ENCODE measurements at places on chromosomes 6 and 20.
A peak's percentile ranks its signal among the peaks of the same experiment; 100 is the strongest.

DNA sequence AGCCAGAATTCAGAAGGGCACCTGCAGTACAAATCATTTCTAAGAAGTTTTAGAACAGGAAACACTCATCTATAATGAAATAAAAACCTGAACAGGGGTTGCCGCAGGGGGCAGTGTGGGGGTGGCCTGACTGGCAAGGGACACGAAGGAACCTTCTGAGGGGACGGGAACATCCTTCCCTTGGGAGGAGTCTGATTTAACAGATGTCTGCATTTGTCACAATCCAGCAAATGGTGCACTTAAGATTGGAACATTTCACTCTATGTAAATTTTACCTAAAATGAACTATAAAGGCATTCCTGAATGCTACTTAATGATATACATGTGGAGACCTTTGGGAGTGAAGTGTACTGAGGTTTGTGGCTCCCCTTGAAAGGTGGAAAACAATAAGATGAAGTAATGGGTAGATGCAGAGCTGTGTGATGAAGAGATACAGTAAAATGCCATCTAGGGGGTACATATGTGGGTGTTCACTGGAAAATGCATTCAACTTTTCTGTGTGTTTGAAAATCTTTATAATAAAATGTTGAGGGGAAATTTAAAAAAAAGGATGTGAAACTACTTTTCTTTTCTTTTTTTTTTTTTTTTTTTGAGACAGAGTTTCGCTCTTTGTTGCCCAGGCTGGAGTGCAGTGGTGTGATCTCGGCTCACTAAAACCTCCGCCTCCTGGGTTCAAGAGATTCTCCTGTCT, 89.5 kb downstream of the SNX5 start:
- H3K4me3 ChIP-seq: no peak overlapping the region
- H3K4me1 ChIP-seq: peaks cover 33% of the 10 kb centered on the region
- no peak overlapping the region for H3K27ac ChIP-seq
- no peaks in the 10 kb centered on the region for H3K27me3 ChIP-seq
- no peaks in the 10 kb centered on the region for H3K36me3 ChIP-seq

DNA sequence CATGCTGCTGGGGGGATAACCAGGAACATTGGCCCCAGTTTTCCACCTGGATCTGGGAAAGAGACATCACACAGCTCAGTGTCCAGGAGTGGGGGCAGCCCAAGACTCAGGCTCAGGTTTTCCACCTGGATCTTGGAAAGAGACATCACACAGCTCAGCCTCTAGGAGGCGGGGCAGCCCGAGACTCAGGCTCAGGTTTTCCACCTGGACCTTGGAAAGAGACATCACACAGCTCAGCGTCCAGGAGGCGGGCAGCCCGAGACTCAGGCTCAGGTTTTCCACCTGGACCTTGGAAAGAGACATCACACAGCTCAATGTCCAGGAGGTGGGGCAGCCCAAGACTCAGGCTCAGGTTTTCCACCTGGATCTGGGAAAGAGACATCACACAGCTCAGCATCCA, 361.6 kb downstream of the THBS2 start:
- H3K4me1 ChIP-seq: no peaks in the 10 kb centered on the region
- DNase-seq: no peak
- H3K36me3 ChIP-seq: no peaks in the 10 kb centered on the region
- no peak overlapping the region for H3K27ac ChIP-seq
- H3K4me3 ChIP-seq: no peak overlapping the region
- H3K27me3 ChIP-seq: peaks cover 5% of the 10 kb centered on the region

DNA sequence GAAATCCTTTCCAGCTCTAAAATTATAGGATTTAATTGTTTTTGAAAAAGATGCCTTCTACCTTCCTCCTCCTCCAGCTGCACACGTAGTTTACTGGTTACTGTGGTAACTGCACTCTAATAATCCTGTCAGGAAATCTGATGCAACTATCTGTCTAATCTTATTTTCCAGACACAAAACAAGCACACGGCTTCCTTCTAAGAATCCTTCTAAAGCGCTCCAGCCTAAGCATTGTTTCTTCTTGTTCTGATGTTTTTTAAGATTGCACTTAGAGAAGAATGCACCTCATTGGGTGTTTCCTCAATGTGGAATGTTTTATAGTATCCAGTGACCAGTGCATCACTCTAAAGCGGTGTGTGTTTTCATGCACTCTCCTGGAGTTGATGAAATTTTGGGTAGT, 63.6 kb downstream of the CARMIL1 start:
- no peak overlapping the region for H3K27ac ChIP-seq
- no peaks in the 10 kb centered on the region for H3K4me1 ChIP-seq
- no peaks in the 10 kb centered on the region for H3K36me3 ChIP-seq
- no peaks in the 10 kb centered on the region for H3K27me3 ChIP-seq
- H3K4me3 ChIP-seq: no peak overlapping the region

- no peak overlapping the region for H3K4me3 ChIP-seq
- no peaks in the 10 kb centered on the region for H3K27me3 ChIP-seq
- H3K4me1 ChIP-seq: no peaks in the 10 kb centered on the region
- no peak for DNase-seq
- no peaks in the 10 kb centered on the region for H3K36me3 ChIP-seq
Measured at GRCh38 chr6:168623736-168624135, 182.8 kb downstream of the SMOC2 start.

GRCh38 chr6:79544299-79544927, 7.2 kb upstream of the LCA5 start:
- peaks cover 8% of the 10 kb centered on the region for H3K4me1 ChIP-seq
- no peak overlapping the region for H3K27ac ChIP-seq
- H3K36me3 ChIP-seq: 0 out of 2 replicates have a peak, but pooled peaks cover 2% of the 10 kb centered on the region
- DNase-seq: peak; percentile 46

All from IMR-90 (cell line).